Astrocyte of the cerebellum (primary cell): ENCODE measurements at places on chromosomes 11 and 22.

- no peak for DNase-seq
Observed at GRCh38 chr22:31085493-31085824, 4.3 kb downstream of the SMTN start.

- no peak for DNase-seq
Observed at GRCh38 chr11:96267496-96268032, 75.4 kb downstream of the MAML2 start.

DNA sequence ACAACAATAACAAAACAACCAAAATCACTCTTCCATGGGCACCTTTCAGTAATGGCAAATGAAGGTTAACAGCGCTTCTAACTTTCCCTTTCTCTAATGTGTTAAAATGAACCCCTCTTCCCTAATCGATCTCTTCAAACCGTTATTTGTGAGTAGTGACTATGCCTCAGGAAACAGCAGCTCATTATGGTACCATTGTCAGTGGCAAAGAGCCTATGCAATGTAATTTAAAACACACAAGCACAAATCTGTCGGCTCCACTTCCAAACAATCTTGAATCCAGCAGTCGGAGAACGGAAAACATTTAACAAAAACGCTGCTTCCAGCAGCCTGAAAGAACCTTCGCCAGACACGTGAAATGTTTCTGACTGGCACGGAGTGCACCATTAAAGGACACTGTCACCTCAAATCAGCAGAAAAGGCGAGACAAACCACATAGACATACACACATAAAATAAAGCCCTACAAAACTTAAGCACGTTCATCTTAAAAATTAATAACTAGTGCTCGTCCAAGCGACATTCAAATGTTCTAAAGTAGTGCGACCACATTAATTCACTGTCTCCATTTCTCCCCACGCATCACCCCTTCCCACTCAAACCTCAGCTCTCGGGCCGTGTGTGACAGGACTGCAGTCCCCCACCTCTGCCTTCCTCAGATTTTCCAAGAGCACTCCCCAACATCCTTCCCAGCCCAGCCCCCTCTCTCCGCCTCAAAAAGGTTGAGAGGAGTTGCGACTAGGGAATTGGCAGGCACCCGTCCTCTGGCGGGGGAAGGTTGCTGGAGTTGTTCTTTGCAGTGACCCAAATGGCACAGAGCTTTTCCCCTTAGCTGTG is 748 bp downstream of the RAB30 start:
- no peak for DNase-seq

DNA sequence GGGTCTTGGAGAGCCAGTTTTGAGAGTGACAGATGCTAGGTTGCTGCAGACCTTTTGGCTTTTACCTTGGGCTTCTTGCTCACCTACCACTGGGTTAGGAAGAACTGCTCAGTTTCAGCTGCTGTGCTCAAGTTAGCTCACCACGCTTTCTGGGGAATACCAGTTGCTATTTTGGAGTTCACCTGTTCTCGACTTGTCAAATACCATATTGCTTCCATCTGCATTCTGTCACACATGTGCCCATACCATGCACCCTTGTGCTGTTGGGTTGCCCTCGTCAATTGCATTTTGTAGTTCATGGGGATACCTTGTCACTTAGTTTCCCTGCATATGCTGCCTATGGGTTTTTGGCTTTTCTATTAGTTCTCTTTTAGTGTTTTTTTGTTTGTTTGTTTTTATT is 23.0 kb upstream of the BARX2 start:
- DNase-seq = no peak

- DNase-seq = peak; percentile 68
Observed at GRCh38 chr22:36856121-36856791, 4.5 kb upstream of the NCF4 start.

- DNase-seq = peak; percentile 84
Observed at GRCh38 chr22:46069521-46070214, 80.7 kb upstream of the PPARA start.

- no peak for DNase-seq
Observed at GRCh38 chr11:19746086-19746485, 33.4 kb downstream of the NAV2 start.

GRCh38 chr11:13818325-13818724 is 144.2 kb upstream of the SPON1 start:
- DNase-seq = no peak

GRCh38 chr22:38777087-38777671 is 16.8 kb downstream of the DNAL4 start:
- DNase-seq = no peak

DNA sequence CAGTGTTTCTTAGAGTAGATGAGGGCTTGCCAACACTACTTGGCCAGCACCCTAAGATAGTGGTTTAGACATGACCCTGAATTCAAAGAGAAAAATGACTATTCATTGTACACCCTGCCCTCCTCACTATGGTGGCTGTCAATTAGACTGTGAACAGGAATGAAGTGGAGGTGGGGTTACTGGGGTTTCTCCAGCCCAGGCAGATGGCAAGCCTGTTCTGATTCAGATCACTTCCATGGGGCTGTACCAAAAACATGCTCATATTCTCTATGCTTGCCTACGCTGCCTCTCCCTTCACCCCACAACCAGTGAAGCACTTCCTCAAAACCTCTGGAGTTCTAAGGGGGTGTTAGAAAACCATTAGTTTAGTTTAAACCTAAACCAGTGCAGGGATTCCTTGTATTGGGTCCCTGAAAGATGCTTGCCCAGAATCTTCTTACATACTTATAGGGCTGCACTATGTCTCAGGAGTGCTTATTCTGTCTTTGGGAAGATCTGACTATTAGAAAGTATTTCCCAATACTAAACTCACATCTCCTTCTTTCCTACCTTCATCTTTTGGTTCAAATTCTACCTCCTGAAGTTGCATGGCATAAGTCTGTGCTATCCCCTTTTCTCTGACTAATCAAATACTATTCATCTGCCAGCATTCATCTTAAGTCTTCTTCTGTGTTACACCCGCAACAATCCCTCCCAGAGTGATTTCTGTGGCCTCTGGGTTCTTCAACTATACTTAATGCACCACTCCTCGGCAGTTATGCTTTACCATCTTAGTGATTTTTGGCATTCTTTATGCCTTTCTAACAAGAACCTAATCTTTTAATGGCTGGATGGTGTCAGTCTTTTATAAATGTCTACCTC is 71.8 kb downstream of the ATG16L2 start:
- DNase-seq = peak; percentile 46

DNA sequence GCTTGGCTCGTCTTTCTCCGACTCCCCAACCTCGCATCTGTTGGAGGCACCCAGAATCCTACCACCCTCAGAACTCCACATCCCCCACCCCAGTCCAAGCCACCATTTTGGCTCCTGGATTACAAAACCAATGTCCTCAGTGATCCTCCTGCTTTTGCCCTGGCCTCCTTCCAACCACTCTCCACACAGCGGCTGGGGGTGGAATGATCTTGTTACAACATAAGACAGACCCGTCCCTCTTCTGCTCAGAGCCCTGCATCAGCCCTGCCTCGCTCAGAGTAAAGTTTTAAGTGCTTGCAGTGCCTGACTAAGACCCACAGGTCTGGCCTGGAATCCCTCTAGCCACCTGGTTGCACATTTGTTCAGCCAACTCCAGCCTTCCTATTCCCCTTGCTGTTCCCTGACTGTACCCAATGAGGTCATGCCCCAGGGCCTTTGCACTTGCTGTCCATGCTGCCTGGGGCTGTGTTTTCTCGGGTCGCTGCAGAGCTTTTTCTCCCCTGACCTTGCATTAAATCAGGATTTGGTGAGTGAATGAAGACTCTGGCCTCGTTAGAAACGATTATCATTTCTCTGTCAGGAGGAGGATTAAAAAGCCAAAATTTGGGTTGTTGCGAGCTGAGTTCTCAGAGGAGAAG is 67.3 kb downstream of the IGF2 start:
- DNase-seq = no peak

DNA sequence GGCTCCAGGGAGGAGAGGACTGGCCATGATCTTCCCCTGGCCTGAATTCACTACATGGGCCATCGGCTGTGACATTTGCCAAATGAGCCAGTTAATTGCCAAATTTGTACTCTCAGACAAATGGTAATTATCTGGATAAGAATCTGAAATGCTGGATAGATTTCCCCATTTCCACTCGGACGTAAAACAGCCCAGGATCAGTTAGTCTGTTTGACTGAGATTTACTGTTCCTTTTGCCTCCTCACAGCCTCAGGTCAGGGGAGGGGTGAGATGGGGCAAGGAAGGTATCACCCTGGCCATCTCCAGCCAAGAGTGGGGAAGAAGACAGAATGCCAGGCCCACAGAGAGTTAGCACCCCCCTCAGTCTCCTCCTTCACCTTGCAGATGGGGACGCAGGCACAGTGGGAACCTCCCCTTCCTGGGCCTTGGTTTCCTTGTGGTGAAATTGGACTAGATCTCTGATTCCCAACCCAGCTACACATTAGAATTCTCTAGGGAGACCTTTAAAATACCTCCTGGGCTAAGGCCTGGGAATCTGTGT is 5.2 kb downstream of the TRIM29 start:
- DNase-seq = no peak

GRCh38 chr11:111737444-111738210 is 28.6 kb downstream of the PPP2R1B start:
- DNase-seq = no peak

DNA sequence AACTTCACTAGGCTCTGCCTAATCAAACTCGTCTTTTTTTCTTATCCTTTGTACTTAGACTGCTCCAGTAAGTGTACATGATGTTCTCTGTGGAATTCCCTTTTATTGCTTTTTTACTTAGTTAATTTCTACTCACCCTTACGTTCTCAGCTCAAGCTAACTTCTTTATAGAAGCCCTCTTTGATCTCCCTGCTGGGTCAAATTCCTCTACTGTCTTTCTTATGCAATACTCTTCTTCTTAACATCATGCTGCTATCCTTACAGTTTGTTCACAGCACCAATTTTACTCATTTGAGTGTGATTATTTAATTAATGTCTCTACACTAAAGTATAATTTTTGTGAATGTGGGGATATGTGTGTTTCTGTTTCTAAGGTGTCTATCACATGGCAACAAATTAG is 498.3 kb downstream of the CNTN5 start:
- no peak for DNase-seq

DNA sequence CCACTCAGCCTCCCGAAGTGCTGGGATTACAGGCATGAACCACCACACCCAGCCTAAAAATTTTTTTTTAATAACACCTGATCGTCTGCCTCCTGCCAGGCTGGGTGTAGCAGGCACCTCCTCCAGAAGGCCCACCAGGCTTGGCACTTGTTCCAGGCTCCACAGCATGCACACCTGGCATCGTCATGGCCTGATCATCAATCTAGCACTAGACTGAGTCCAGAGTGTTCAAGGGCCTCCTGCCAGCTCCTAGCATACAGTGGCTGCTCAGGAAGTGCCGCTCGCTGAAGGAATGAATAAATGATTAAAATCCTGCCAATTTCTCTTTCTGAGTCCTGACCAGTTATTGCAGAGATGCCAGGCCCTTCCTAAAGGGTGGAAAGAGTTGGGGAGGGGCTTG is 3.5 kb upstream of the PDGFB start:
- no peak for DNase-seq

DNA sequence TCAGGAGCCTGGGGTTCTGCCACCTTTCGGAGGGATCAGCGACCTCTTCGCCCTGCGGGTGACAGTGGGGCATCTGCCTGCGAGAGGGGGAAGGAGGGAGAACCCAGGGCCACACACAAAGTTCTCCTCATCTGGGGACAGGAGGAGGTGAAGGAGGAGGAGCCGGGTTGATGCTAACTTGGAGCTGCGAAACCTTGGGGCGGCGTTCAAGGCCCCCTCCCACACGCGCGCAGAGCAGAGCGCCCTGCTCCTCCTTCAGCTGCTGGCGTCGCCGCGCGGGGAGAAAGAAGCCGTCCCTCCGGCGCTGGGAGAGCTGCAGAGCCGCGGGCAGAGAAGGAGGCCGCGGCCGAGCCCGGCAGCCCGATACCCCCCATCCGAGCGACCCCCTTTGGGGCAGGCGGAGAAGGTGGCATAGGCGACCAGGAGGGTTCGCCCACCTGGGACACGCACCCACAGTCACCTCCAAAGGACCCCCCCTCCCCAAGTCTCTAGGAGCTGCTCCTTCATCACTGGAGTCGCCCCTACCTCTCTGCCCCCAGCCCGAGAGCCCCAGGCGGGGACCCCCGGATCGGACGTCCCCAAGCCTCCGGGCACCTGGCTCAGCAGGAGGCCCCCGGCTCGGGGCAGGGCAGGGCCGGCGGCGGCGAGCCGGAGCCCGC is at the start of gene RASD2:
TSS of gene RASD2 (plus strand) at position 237 of the 659 bp plus-strand sequence. CDS start 5,979 bp downstream, outside the sequence.
- DNase-seq = no peak

DNA sequence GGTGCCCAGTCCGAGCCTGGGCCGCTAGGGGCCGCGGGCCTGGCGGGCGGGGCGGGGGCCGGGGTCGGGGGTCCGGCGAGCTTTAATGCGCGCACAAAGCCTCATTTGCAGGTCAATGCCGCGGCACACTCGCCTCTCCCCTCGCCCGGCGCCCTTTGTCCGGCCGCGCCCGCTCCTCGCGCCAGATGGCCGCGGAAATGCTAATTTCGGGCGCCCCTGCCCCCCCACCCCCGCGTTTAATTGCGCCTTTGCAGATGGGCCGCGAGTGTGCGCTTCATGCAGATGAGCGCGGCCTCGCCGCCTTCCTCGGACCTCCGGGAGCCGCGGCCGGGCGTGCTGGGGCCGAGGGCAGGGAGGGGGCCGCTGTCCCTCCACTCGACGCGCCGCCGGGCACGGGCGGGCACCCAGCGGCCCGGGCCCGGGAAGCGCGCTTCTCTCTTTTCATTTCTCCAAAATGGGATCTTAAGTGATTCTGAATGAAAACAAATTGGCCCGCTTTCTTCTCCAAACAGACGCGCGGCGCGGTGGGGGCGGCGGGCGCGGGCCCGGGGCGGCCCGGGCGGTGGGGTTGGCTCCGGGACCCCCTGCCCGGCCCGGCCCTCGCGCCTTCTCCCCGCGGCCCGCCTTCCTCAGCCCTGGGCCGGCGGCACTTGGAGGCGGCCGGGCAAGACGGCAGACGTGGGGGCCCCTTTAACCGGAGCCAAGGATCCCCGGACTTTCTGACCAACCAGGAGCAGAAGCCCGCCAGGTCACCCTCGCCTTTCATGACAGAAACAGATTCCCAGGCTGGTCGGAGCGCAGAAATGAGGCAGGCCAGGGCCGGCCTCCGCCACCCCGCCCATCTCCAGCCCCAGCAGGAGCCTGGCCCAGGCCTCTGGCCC is 22.9 kb downstream of the CDKN1C start:
- DNase-seq = no peak

- no peak for DNase-seq
Observed at GRCh38 chr22:27193215-27193614, 535.8 kb downstream of the MIAT start.

GRCh38 chr11:127619946-127620345 is 619.4 kb upstream of the KIRREL3 start:
- peak; percentile 13 for DNase-seq

DNA sequence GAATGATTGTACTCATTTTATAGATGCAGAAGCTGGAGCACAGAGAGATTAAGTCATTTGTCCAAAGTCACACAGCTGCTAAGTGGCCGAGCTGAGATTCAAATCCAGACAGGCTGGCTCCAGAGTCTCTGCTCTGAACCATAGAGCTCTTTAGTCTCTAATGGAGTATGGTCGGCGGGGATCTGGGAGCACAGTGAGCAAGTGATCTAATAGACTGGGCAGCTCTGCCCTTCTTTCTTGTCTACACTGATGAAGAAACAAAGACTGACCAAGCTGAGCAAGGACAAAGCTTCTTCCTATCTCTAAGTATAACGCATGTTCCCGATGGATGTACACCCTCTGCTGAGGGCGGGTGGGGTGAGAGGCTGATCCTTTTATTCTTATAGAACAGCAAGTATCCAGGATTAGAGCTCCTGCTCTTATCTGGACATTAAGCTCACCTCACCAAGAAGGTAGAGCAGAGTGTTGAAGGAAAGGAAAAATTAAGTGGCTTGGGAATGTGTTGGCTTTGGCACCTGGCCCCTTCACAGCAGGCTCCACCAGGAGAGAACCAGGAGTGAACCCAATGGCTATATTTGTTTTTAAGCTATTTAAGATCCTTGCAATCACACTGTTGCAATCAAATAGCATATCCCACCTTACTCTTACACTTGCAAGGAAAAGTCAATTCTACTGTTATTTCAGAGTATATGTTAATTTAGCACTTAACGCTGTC is 68.7 kb downstream of the ETS1 start:
- DNase-seq = no peak
